HEK293T (cell line): ENCODE measurements at places on chromosomes 3 and 15.

DNA sequence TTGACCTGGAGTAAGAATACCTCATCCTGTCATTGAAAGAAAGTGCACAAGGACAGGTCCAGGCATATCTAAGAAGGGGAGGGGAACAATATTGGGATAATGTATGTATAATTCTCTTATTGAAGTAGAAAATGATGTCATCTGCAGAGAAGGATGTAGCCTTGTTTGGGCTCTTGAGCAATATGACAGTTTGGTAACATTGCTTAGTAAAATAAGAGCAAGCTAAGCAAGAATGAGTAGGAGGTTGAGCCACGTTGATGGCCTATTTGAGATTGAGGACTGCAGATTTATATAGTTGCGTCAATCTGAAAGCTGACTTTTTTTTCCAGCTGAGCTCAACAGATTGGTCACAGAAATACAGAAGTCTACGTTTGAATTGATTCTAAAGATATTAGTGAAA, 145.2 kb downstream of the FILIP1L start:
- no peak for DNase-seq

DNA sequence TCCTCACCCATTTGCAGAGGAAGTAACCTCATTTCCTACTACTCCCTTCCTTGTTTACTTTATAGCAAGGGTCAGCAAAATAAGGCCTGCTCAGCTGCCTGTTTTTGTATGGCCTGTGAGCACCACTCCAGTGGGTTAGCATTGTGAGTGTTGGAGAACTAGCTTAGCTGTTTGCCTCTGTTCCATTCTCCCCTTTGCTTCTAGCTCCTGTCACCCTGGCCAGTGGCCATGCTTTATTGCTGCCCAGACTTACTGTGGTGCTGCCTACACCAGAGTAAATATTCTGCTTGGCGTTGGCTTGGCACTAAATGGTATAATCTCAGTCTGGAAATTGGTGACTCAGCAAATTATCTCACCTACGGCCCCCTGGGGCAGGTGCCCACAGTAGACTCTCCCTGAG, 8.8 kb downstream of the PDCD6IP start:
- no peak for DNase-seq

DNA sequence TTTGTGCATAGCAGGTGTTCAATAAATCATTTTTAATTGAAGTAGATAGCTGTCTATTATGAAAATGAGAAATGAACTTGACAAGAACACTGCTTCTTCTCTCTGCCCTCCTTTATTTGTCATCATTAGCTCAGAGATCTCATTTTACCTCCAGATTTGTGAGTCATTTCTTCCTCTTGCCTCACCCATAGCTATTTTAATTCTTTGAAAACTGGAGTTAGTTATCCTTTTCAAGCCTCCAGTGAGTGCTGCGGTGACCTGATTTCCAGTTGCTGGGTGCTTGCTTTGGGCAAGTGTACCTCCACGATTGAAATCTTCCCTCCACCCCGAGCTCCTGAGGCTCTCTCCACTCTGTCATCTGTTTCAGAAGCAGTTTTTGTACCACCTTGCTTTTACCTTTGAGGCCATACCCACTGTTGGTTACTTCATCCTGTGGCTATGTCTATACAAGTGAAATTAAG, 114.6 kb downstream of the NFKBIZ start:
- no peak for DNase-seq

DNA sequence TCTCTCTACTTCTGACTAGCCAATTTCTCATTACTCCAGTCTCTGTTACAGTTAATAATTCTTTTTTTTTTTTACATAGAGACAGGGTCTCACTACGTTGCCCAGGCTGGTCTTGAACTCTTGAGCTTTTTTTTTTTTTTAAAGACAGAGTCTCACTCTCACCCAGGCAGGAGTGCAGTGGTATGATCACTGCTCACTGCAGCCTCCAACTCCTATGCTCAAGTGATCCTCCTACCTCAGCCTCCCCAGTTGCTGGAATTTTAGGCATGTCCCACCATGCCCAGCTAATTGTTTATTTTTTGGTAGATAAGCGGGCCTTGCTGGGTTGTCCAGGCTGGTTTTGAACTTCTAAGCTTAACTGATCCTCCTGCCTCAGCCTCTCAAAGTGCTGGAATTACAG, 13.6 kb downstream of the IP6K1 start:
- DNase-seq: no peak

DNA sequence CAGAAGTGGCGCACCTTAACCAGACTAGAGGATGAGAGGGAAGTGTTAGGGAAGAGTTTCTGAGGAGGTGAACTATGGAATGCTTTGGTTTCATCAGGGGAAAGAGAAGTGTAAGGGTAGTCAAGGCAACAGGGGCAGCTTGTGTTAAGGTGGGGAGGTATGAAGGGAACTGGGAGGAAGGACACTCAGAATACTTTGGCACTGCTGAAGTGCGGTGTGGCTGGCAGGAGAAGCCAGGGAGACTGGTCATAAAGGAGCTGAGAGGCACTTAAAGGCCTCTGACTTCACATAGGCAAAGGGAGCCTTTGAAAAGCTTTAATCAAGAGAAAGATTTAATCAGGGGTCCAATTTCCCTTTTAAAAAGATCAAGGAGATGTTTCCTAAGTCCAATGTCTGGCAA, 129.0 kb downstream of the ERC2 start:
- no peak for DNase-seq

DNA sequence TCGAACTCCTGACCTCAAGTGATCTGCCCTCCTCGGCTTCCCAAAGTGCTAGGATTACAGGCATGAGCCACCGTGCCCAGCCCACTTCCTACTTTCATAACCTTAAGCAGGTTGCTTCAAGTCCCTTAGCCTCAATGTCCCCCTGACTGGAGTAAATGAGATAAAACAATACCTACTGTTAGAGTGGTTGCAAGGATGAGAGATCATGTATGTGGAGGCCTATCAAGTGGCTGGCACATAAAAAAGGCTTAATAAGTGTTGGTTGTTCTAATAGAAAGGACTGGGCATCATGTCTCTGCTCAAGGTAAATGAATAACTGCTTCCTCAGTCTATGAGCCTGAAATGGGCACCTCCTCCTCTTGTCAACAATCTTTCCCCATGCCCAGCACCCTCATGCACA, 25.9 kb upstream of the UBE2E1 start:
- DNase-seq: no peak

GRCh38 chr3:64454179-64454578, 228.9 kb upstream of the PRICKLE2 start:
- DNase-seq: no peak

DNA sequence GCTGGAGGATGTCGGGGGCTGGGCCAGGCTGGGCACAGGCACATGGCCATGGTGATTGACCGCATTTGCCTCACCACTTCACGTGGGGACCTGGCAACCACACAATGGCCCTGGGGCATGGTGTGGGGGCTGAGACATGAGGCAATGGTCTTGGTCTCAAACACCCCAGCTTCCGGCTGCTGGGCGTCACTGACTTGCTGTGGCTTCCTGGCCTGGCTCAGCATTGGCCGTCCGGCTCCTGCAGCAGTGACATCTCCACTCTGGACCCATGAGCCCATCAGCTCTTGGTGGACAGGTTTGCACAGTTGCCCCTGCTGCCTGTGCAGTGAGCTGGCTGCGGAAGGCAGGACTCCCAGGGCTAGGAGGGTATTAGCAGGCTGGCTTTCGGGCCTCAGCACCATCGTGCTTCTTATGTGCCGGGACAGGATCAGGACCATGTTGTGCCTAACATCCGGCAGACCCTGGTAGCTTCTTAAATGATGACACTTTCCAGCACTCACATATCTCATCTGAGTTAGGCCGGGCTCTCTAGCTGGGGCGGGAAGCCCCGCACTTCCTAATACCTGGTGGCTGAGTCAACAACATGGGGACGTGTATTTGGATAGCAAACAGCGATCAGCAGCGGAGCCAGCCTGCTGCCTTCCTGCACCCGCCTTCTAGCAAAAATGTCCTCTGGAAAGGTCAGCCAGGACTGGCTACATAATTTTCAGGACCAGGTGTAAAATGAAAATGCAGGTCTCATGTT, 34.1 kb downstream of the ZNF710 start:
- no peak for DNase-seq
